NCI-H187 treated with DMSO at 0.1 percent for 48 hours (cell line): ENCODE measurements at places on chromosomes 1 and 21.

DNA sequence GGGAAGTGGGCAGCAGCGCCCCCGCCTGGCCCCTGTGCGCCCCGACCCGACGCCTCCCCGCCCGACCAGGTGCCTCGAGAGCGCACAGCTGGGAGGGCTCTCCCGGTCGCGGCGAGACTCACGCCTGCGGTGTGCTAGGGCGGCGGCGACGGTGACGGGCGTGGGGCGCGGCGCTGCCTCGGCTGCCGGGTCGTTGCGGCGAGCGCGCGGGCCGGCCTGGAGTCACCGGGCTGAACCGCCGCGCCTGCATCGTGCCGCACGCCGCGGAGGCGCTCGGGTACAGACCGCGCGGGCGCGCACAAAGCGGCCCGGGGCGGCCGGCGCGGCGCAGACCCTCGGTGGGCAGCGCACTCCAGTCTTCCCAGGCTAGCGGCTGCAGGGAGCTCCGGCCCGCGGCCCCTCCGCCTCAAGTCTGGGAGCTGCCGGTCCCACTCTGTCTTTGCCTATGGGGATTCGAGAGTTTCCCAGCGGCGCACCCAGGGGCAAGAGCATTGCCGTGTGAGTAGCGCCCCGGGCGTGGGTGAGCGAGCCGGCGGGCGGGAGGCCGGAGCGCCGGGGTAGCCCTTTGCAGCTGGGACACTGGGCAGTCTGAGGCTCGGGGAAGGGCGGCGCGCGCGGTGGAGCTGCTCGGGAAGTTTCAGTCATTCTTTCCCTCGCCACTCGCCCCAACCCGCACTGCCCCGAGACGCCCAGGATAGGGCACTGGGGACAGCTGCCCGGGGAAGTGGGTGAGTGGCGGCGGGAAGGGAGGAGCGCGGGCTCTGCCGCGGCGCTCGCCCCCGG lies at the start of gene SLC35F3:
Gene SLC35F3 (plus strand): TSS at position 44 of the 783 bp plus-strand sequence.
- no peak for DNase-seq

DNA sequence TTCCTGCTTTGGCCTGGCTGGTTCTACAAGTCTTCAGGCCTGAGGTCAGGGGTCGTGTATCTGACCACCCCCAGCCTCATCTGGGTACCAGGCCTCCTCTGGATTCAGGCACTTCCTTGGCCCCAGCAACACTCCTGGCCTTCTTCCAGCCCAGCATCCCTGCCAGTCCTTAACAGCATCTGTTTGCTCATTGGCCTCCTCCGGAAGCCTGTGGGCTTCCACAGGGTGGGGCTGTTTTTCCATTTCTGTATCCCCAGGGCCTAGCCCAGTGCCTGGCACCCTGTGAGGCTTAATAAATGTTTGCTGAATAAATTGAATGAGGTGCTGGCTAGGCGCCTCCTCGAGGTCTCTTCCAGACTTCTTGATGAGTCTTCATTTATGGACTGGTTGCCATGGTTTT lies 21.5 kb upstream of the GPR37L1 start:
- DNase-seq, result no peak

- DNase-seq, result no peak
Measured at GRCh38 chr1:38308780-38309179, 262.2 kb upstream of the POU3F1 start.

- no peak for DNase-seq
Measured at GRCh38 chr1:55938376-55938850, 641.0 kb downstream of the PLPP3 start.

- DNase-seq, result no peak
Measured at GRCh38 chr1:246136477-246136876, 370.6 kb downstream of the SMYD3 start.

DNA sequence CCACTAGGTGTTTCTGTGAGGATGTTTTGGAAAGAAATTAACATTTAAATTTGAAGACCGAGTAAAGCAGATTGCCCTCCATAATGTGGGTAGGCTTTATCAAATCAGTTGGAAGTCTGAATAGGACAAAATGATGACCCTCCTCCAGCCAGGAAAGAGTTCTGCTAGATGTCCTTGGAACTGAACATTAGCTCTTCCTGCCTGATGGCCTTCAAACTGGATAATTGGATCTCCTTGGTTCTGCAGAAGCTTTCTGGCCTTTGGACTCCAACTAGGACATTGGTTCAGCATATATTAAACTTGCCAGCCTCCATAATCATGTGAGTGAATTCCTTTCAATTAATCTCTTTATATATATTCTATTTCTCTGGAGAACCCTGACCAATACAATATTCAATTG lies 4.4 kb upstream of the GLRX2 start:
- no peak for DNase-seq

DNA sequence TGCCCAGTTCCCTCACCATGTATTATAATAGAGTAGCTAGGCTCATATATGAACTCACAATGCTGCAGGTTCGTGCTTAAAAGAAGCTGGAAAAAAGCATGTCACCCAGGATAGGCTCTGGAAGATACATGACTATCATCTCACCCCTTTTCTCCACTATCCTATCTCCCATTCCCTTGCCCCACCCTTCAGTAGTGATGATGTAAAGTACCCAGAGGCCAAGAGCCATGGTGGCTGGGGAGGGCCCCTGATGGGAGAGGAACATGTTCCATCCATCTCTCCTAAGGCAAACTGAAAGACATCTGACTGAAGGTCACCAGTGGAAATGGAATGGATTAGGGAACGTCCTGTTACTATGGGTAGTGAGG lies 20.3 kb upstream of the RBBP5 start:
- DNase-seq, result no peak

GRCh38 chr1:94199398-94199797 lies 38.0 kb downstream of the ARHGAP29 start:
- no peak for DNase-seq

DNA sequence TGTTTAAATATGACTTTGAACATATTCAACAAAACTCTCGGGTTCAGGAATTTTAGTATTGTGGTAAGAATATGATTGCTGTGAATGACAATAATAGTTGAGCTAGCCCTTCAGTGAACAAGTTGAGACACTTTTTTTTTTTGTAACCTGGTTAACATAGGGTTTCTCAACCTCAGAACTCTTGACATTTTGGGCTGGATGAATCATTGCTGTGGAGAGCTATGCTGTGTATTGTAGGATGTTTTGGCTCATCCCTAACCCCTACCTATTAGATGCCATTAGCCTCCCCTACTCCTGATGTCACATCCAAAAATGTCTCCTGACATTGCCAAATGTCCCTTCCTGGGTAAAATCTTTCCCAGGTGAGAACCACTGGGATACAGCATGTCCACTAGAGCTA lies 113.7 kb downstream of the RUNX1 start:
- no peak for DNase-seq

GRCh38 chr21:37700641-37701202 lies 215.5 kb downstream of the KCNJ6 start:
- DNase-seq, result peak; percentile 44

DNA sequence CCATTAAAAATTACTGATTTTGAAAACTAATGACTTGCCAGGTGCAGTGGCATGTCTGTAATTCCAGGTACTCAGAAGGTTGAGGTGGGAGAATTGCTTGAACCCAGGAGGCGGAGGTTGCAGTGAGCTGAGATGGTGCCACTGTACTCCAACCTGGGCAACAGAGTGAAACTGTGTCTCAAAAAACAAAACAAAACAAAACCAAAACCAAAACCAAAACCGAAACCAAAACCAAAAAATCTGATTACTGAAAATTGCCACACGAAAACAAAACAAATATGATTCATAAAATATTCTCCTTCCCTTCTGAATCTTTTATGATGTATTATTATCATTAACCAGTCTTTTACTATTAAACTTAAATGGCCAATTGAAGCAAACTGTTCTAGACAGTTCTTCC lies 74.1 kb downstream of the SERINC2 start:
- no peak for DNase-seq

DNA sequence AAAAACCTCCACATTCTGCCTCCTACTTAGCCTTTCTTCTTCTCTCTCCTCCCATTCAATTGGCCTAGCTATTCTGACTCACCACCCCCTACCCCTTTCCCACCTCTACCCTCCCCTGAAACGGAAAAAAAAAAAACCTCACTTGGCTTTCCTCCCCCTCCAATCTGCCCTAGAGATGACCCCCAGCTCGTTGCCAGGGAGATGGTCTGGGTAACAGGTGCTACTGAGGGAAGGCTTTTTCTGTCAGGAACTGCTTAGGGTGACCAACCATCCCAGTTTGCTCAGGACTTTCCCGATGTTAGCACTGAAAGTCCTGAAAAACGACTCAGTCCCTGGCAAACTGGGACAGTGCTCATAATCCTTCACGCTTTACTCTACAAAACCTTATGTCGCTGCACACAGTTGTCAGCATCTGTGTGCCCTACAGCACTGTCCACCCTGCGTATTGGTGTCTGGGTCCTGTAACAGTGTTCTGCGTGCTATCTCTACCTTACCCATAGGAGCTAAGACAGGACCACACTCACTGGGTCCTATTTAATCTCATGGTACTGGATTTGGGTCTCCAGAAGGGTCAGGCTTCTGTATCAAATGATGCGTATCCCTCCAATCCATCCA lies 7.7 kb upstream of the CADM3 start:
- DNase-seq, result no peak

GRCh38 chr21:28358170-28358569 lies 634.5 kb downstream of the LTN1 start:
- no peak for DNase-seq

- no peak for DNase-seq
Measured at GRCh38 chr1:81449786-81450185, 350.9 kb upstream of the ADGRL2 start.

GRCh38 chr1:44854970-44855369 lies 11.9 kb upstream of the PTCH2 start:
- DNase-seq, result no peak

- no peak for DNase-seq
Measured at GRCh38 chr1:55555956-55556725, 341.0 kb upstream of the USP24 start.

DNA sequence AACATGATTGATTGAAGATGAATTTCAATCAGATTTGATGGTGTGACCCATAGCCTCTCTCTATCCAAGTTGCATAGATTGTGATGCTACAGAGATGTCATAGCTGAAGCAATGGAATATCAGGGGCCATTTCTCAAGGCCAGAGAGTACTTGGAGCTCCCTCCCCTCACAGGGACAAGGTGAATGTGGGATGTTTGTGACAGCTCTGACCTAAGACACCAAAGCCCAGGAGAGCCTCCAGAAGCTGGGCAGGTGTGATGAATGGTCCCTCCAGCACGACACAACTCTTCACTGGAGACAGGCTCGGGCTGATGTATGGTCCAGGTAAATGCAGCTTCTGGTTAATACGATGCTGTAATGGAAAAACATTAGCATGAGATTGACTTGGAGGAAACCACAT lies 101.0 kb upstream of the ZC3H12A start:
- DNase-seq, result no peak

GRCh38 chr1:181730606-181731005 lies 247.3 kb downstream of the CACNA1E start:
- no peak for DNase-seq

DNA sequence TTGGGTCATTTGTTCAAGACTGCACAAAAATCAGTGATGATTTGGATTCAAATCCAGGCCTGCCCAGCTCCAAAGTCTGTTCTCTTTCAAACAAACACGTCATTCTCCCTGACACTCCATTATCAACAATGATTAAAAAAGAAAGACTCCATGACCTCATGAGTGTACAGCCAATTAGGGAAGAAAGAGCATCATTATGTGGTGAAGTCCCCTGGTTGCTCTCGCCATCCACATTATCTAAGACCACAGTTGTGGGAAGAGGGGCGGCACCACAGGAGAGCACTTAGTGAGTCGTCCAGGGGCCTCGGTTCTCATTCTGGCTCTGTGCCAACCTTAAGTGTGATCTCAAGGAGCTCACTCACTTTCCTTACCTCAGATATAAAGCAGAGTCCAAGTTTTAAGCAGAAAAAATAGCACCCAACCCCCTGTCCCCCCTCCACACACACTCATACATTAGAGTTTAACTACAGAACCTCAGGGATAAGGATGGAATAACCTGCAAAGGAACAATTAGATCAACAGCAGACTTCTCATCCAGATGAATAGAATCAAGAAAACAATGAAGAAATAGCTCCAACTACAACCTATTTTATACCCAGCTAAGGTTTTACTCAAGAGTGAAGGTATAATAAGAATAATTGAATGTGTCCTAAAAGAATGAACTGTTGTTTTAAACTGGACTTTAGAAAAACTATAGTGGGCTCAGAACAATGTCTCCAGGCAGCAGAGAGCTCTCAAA lies 47.8 kb downstream of the COL6A1 start:
- no peak for DNase-seq

DNA sequence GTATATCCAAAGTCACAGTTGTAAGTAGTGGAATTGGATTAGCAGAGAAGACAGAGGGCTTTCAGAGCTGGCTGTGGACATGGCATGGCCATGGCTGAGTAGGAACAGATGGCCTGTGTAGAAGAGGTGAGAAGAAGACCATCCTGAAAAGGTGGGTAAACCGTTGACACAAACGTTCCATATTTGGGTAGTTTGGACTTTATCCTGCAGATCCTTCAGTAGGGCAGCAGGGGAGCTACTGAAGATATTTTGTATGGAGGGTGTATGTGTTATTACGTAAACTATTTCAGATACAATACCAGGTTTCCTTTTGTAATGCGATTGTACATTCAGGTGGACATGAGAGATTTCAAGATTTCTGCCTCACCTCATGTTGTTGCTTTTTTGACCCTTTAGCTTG lies 1.6 kb downstream of the UTP11 start:
- DNase-seq, result no peak

- no peak for DNase-seq
Measured at GRCh38 chr1:243799908-243800307, 50.1 kb downstream of the AKT3 start.

GRCh38 chr21:34116569-34116968 lies 43.2 kb downstream of the MRPS6 start:
- DNase-seq, result no peak

GRCh38 chr1:14910984-14911721 lies 242.4 kb upstream of the TMEM51 start:
- no peak for DNase-seq

GRCh38 chr1:245419989-245420388 lies 265.2 kb downstream of the KIF26B start:
- no peak for DNase-seq

GRCh38 chr1:182041615-182042014 lies 19.9 kb downstream of the ZNF648 start:
- DNase-seq, result no peak

DNA sequence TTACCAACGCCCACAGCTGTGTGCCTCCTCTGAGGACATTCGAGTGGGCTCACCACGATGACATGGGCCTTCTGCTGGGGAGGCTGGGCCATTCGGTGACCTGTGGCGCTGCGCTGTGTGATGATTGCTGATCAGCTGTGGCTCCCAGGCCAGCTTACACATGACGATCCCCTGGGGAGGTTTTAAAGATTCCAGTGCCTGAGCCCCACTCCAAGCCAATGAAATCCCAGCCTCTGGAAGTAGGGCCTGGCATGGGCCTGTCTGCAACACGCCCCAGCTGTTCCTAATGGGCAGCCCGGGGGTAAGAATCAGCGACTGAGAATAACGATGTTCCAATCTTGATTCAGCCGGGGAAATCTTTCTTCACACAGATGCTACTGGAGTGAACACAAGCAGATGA lies 153.7 kb downstream of the KCNJ6 start:
- no peak for DNase-seq

GRCh38 chr1:224617410-224618355 lies 1.6 kb downstream of the CNIH3 start:
- DNase-seq, result no peak
